ENCODE measurements at places on chromosomes 4 and X.

- no peak for DNase-seq
Measured at GRCh38 chr4:1466034-1466862, 60.0 kb upstream of the NKX1-1 start.

GRCh38 chr4:129218360-129218759 is 122.4 kb downstream of the C4orf33 start:
- DNase-seq: no peak

GRCh38 chr4:83885256-83886182 is 349.6 kb downstream of the GPAT3 start:
- no peak for DNase-seq

- no peak for DNase-seq
Measured at GRCh38 chr4:78654807-78655206, 103.2 kb downstream of the ANXA3 start.

GRCh38 chrX:48711929-48712505 is 15.5 kb downstream of the SUV39H1 start:
- no peak for DNase-seq

DNA sequence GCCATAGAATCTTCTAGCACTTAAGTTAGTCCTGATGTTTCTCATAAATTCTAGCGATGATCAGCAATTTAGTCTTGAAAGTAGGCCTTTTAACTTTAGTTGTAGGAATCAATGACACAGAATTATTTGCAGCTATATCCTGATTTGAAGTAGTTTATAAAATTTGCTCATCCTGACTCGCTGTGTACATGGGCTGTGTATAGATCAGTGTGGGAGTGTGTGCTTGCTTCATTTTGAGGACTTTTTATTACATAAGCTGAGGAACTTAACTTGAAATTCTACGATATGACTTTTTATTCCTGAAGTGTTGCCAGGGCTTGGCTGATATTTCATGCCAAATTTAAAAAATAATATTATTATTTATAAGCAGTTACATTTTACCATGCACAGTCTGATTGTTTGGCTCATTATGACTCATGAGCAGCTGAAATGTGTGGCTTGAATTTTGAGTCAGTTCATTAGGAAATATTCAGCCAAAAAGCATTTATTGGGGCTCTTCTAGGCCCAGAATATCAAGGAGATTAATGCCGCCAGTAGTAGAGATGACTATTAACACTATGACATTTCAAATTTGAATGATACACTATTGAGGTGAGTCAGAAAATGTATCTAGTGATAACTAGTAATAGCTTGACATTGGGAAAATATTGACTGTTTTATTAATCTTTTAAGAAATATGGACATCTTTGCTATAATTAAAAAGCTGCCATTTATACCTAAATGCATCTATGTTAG is 128.9 kb upstream of the LIMCH1 start:
- DNase-seq: no peak

- no peak for DNase-seq
Measured at GRCh38 chrX:52995987-52996331, 37.6 kb upstream of the FAM156A start.

DNA sequence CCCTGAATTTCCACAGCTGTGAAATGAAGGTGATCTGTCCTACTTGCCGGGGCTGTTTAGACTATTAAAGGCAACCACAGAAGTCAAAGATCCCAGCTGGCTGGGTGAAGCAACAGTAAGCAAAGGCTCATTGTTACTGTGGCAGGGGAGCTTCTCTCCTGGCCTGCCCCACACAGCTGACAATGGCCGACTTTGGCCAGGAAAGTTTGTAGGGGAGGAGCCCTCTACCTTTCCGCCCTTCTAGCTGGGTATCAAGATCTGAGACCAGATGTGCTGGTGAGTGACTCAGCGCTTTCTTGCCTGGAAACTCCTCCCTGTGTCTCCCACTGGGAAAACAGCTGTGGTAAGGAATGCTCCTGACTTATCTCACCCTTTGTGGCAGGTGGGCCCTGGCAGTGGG is 21.1 kb downstream of the RASSF6 start:
- DNase-seq: no peak

DNA sequence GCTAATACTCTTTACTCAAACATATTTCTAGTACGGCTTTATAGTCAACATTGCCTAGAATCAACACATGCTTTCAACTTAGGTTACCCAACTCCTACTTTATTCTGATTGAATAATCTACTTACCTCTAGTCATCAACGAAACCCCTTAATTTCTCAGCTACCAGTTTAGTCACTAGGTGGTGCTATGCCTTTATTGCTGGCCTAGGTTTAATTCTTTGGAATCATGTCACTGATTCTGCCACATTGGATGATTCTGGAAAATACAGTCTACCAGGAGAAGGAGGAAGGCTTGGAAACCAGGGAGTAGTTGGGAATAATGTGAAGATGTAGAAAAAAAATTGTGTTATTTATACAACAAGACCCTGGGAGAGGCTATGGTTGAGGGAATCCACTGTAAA is 167.7 kb downstream of the DCAF12L2 start:
- DNase-seq: no peak

DNA sequence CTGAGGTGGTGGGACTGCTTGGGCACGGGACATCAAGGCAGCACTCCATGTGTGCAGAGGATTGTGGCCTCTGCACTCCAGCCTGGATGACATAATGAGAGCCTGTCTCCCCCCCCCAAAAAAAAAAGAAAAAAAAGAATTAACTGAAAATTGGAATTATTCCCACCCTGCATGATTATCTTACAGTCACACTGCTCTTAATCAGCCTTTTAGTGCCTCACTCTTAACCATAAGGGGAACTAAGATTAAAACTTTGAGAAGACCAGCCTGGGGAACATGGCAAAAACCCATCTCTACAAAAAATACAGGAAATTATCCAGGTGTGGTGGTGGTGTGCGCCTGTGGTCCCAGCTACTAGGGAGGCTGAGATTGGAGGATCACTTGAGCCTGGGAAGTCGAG is 94.6 kb downstream of the UBE2K start:
- DNase-seq: no peak

DNA sequence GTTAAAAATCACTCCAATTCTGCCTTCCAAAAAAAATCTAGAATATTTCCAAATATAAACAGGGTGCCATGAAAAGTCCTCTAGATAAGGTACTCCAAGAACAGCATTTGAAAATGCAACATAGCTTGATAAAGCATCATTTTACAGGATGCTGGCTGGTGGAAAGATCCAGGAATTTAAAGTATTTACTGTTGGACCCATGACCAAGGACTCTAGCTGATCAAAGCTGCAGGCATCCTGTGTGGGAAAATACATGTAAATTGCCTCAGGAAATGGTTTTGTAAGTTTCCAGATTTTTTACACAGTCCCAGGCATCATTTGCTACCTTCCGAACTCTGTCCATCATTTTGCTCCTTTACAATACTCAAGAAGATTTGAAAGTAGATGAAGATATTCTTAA is 164.4 kb downstream of the GRIA3 start:
- DNase-seq: no peak

DNA sequence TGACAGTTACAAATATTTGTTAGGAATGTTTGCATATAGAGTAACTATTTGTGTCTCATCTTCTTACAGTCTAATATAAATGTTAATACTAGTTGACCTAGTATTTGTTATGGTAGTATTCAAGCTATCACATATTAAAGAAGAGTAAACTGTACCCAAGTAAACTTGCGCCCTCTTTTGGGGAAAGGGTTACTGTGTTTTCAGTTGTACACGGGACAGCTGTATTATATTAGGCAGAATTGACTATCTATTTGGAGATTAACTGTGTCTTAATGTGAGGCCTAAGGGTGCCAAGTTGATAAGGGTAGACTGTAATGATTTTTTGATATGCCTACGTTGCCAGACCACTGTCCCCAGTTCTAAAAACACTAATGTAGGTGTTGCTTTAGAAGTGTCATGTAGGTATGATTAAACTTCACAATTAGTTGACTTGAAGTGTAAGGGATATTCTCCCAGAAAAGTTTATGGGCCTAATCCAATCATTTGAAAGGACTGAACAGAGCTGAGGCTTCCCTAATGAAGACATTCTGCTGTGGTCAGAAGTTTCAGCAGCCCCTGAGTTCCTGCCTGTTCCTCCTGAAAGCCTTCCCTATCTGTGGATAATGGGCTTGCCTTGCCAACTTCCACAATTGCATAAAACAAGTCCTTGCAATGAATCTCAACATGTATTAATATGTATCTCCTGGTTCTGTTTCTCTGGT is 172.8 kb upstream of the CXCL13 start:
- no peak for DNase-seq

- no peak for DNase-seq
Measured at GRCh38 chrX:18210470-18210869, 10.2 kb downstream of the BEND2 start.

DNA sequence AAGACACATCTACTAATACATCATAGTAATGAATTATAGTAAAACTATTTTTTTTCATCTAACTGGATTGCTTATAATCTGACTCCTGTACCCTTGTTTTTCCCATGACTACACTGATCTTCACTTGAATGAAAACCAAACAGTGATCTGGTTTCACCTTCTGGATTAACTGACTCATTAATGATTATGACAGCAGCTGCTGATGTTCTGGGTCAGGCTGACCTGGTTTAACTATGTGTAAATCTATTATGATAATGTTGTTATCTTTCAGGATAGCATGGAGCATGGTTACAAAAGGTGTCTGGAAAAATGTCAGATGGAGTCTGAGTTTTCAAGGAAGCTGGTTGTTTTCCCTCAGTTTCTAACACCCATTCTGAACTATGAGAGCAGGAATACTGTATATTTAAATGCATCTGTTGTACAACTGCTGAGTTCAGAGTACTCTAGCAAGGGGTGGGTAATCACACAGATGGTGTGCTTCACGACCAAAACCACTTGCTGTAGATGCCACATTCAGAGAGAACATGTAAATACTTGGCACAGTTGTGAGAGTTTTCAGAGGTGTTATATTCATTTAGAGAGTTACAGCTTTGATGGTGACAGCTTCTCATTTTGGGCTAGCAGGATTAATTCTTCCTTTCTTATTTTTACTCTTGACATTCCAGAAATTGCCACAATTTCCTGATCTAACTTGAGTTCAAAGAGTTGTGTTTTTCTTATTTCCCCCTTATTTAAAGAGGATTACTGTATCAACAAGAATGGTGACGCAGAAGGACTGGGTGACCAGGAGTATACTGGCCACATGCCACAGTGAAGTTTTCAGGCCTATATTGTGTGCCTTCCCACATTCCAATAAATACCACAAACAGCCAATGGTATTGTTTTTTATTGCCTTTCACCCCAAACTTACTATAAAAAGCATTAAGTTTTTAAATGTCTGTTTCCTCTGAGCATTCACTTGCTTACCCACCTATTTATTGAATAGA is 249.7 kb upstream of the TET2 start:
- no peak for DNase-seq

DNA sequence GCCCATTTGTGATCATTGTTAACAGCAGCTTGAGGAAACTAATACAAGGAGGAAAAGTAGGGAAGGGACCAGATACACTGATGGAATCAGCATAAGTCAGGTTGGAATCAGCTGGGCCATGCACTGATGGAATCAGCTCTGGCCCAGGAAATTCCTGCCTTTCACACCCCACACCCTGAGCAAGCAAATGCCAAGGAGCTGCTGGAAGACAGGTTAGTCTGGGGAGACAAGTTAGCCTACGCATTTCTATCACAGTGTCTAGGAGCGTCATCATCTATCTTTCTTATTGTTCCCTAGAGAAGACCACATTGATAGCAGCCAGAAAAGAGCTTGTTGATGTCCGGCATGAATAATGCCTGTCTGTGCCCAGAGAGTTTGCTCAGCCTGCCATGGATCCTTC is 16.2 kb upstream of the CEP135 start:
- no peak for DNase-seq

DNA sequence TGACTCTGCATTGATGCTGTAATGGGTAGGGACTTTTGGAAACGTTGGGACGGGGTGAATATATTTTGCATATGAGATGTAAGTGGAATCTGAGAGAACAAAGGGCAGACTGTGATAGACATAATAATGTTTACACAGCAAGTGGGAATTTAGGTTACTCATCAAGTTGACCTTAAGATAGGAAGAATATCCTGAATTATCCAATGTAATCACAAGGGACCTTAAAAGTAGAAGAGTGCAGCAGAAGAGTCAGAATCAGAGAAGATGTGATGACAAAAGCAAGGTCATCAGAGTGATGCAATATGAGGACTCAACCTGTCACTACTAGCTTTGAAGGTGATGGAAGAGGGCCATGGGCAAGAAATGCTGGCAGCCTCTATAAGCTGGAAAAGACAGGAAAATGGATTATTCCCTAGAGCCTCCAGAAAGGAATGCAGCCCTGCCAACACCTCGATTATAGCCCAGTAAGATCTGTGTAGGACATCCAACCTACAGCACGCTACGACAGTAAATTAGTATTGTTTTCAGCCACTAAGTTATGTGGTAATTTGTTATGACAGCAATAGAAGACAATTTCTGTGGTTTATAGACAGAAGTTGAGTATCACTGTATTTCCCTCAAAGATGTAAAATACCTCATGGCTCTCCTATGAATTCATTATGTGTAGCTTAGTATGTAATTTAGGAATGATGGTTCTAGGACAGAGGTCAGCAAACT is 26.4 kb downstream of the MORC4 start:
- DNase-seq: no peak

GRCh38 chr4:164204434-164204833 is 549.5 kb upstream of the SMIM31 start:
- no peak for DNase-seq

DNA sequence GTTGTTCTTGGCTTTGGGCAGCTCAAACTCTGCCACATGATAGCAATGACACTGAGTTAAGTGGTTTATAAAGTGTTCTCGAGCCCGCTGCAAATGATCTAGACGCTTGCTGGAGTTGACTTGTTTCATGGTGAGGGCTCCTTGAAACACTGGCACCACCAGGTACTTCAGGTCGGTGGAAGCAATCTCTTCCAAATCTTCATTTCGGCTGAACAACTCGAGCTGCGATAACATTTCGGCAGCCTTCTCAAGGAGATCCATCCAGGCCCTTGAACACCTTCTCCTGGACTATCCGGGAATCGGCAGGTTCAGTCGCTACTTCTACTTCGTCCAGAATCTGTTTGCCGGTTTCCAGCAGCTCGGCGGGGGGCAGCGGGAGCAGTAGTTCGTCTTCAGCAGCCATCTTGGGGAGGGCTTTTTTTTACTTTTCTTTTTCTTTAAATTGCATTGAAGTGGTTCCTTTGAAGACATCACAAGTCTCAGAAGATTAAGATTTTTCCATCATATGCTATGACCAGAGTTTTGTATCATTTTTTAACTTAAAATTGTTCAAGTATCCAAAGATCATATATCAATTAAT is 28.0 kb downstream of the HNRNPDL start:
- DNase-seq: no peak

DNA sequence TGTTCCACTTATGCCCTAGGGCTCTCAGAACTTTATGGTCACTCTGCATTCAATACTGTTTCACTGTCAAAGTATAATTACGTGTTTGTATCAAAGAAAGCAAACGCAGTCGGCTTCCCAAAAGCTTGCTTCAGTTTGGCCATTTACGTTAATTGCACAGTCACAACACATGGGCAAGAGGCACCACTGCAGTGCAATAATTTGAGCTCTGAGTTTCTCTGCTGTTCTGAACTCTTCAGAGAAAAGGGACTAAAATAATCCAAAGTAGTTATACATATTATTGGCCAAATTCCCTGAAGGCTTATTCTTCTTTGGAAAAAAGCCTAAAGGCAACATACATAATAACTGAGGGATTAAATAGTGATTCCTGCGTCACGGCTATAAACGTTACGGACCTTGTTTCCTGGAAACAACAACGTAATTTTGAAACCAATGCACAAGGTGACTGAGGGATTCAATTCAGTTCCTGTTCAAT is 51.3 kb downstream of the RNF150 start:
- no peak for DNase-seq
